ENCODE measurements at places on chromosomes 13 and 19.

- DNase-seq, result no peak
Observed at GRCh38 chr13:46609052-46609451, 56.1 kb downstream of the LRCH1 start.

DNA sequence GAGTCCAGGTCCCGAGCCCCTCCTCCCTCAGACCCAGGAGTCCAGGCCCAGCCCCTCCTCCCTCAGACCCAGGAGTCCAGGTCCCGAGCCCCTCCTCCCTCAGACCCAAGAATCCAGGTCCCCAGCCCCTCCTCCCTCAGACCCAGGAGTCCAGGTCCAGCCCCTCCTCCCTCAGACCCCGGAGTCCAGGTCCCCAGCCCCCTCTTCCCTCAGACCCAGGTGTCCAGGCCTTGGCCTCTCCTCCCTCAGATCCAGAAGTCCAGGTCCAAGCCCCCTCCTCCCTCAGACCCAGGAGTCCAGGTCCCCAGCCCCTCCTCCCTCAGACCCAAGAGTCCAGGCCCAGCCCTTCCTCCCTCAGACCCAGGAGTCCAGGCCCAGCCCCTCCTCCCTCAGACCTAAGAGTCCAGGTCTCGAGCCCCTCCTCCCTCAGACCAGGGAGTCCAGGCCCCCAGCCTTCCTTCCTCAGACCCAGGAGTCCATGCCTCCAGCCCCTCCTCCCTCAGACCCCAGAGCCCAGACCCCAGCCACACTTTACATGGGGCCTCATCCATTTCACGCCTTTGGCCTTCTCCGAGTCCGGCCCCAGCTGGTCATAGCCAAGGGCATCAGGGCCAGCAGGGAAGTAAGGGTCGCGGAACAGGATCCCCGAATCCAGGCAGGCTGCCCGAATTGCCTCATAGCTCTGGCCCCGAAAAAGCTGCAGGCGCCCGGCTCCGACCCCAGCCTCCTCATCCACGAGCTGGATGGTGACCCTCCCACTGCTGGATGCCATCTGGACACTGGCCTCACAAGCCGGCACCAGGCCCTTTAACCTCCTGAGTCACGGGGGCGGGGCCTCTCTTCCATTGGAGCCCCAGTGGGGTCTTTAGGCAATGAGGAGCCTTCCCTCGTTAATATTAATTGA, 628 bp downstream of the CAPN12 start:
- DNase-seq, result no peak

- no peak for DNase-seq
Observed at GRCh38 chr19:34734537-34735103, 577 bp downstream of the ZNF181 start.

DNA sequence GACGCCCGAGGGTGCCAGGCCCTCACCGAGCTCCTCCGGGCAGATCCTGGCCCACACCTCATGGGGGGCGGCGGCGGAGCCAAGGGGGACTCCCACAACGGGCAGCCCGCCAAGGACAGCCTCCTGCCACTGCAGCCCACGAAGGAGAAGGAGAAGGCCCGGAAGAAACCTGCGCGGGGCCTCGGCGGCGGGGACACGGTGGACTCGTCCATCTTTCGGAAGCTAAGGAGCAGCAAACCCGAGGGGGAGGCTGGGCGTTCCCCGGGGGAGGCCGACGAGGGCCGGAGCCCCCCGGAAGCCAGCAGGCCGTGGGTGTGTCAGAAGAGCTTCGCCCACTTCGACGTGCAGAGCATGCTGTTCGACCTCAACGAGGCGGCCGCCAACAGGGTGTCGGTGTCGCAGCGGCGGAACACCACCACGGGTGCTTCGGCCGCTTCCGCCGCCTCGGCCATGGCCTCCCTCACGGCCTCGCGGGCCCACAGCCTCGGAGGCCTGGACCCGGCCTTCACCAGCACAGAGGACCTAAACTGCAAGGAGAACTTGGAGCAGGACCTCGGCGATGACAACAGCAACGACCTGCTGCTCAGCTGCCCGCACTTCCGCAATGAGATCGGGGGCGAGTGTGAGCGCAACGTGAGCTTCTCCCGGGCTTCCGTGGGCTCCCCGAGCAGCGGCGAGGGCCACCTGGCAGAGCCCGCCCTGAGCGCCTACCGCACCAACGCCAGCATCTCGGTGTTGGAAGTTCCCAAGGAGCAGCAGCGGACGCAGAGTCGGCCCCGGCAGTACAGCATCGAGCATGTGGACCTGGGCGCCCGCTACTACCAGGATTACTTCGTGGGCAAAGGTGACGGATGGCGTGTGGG, 141.5 kb downstream of the DPF1 start:
- DNase-seq, result no peak

DNA sequence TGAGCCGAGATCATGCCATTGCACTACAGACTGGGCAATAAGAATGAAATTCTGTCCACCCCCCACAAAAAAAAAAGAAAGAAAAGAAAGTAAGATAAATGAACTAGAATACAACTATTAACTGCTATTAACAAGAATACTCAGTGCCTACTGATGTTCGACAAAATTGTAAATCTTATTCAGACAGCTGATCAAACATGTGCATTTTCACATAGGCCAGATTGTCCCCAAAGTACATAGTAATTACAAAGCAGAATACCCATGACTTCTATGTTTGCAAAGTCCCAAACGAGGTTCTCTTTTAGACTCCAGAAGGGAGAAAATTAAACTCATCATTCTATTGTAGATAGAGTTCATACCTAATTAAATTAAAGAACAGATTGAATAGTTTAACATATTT, 113.4 kb downstream of the UFM1 start:
- no peak for DNase-seq

DNA sequence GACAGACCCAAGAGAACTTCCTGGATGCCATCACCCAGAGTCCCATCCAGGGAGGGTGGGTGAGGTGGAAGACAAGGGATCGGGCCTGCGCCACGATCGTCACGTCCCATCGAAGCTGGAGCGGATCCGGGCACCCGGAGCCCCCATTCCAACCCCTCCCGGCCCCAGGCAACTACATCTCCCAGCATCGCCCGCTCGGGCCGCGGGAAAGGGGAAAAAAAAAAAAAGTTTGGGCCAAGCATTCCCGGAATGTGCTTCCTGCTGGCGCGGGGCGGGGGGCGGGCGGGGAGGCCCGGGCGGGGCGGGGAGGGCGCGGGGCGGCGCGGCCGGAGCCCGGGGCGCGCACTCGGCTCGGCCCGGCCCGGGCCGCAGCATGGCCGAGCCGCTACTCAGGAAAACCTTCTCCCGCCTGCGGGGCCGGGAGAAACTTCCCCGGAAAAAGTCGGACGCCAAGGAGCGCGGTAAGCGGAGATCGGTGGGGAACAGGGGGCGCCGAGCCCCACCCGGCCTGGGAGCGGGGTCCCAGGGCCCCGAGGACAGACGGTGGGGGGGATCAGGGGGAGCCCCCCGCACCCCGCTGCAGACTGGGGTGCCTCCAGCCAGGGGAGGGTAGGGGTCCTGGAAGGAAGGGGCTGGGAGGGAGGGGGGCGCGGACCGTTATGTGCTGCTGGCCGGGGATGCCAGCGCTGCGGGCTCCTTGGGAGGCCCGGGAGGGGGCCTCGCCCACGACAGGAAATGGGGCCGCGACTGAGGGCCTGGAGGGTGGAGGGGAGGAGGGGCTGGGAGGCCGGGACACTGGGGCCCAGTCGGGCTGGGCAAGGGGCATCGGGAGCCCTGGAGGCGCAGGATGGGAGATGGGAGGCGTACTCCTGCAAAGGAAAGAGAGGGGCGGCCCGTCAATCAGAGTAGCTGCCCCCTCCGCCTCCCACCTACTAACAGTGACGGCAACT, at the start of gene SYDE1:
SYDE1 (plus strand) TSS at position 341 of the 950 bp plus-strand sequence; CDS start at position 374, 33 bp downstream.
- no peak for DNase-seq

- no peak for DNase-seq
Observed at GRCh38 chr19:6686628-6686975, 16.6 kb upstream of the TNFSF14 start.

DNA sequence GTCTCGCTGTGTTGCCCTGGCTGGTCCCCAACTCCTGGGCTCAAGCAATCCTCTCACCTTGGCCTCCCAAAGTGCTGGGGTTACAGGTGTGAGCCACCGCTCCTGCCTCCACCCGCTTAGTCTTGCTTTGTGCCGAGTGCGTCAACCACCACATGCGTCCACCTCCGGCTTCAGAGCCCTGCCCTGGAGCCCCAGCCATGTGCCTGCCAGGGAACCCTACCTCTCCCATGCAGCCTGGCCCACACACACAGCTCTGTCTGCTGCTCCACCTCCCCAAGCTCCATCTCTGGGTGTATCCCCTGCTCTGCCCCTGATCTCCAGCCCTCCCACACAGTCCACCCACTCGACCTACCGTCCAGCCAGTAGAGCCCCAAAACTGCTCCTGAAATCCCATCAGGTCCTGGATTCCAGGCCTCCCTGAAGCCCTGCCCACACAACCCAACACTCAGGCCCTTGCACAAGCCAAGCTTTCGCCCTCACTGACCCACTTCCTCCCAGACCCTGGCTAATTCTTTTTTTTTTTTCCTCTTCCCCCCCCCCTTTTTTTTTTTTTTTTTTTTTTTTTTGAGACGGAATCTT, 9.6 kb downstream of the CYP2F1 start:
- DNase-seq, result no peak

GRCh38 chr19:56109226-56109625, 11.9 kb downstream of the ZNF787 start:
- DNase-seq, result no peak

GRCh38 chr13:41007744-41008128, 11.4 kb downstream of the ELF1 start:
- DNase-seq, result no peak

DNA sequence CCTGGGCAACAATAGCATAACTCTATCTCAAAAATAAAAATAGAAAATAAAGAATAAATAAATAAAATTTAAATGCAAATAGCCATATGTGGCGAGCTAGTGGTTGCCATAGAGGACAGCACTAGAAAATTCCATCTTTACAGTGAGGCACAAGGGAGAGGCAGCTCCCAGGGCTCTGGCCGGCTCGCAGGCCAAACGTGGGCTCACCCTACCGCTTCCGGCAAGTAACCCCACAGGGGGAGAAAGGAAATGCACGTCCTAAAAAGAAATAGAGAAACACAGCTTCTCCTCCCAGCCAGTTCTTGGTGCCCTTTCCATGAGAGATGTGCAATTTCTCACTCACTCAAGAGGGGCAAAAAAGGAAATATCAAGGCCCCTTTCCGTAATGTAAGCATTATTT, 12.4 kb upstream of the GRWD1 start:
- no peak for DNase-seq

DNA sequence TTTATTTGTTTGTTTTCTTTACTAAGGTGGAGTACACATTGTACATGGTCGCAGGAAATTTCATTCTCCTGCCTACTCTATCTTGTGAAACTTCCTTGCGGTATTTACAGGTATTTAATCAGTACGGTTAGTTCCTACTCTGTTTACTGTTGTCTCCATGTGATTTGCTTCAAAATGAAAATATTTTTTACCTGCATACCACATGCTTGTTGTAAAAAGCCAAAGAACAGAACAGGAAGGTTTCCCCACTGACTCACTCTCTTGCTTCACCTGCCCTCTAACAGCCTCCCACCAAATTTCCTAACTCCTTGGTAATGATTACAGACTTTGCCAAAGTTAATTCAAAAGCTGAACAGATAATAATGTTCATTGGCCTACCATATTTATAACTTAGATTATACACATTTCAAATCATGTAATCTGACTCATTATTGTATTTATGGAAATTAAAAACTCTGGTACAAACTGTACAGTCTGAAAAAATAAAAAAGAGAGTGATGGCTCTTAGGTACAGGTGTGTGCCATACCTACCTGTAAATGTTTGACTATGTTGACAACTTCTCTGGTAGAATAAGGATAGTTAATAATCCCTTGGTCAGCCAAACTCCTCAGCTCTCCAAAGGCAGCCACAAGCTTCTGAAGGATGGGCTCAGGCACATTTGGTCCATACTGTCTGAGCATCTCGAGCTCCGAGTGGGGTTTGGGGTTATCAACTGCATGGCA, 239.9 kb downstream of the VWA8 start:
- DNase-seq, result no peak

DNA sequence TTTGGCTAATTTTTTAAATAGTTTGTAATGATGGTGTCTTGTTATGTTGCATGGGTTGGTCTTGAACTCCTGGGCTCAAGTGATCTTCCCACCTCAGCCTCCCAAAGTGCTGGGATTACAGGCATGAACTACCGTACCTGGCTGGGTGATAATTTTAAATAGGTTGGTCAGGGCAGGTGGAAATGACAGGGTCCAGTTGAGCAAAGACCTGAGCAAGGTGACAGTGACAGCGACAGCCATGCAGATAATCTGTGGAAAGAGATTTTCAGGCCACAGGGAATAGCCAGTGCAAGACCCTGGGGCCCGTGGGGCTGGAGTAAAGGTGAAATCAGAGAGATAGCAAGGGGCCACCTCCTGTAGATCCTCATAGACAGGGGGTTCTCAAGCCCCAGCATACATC, 3.5 kb downstream of the SPACA6 start:
- DNase-seq, result no peak

DNA sequence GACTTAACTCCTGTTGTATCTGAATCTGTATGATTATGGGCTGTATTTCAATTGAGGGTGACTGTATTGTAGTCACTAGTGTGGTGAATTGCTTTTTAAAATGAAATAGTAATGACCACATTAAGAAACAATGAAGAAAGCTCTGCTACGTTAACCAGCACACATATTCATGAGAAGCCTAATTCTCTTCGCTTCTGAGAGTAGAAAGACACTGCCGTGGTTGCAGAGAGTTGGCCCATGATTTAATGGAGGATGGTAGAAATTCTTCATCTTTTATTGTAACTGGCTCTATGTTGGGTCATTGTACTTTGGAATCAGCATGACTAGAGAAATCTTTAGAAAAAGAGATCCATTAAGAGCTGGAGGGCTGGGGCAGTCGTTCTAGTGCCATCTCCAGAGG, 451.5 kb downstream of the PCDH17 start:
- DNase-seq, result no peak

DNA sequence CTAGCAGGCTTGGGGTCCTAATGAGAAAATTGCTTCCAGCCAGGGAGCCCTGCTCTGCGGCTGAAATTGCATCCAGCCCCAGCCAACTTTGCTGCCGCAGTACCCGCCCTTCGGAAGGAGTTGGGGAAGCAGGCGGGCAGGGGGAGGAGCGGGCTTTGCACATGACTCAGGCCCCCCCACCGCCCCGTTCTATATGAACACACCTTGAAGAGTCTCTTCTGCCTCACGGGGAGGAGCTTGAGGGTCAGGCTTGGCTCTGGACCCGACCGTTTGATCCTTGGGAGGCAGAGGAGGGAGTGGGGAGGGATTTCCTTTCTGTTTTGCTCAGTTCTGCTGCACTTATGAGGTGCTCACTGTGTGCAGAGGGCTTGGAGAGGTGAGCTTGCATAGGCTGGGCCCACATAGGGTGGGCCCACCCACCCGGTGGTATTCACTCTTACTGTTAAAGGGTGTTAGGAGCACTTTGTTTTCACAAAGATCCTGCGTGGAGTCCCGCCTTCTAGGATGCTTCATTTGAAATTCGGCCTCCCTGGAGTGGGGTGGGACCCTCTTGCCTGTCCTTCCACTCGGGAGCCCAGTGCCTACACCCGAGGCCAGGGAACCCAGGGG, 46.5 kb downstream of the LYL1 start:
- no peak for DNase-seq

Data from anterior cingulate cortex (tissue), 58 donors.